Smooth muscle cell of the brain vasculature (primary cell): ENCODE measurements at places on chromosomes 16 and 17.
A peak's percentile ranks its signal among the peaks of the same experiment; 100 is the strongest.

GRCh38 chr16:85902366-85903155, 3.6 kb downstream of the IRF8 start:
- no peak for DNase-seq

- peak; percentile 79 for DNase-seq
Measured at GRCh38 chr17:63356337-63356757, 89.8 kb downstream of the CYB561 start.

DNA sequence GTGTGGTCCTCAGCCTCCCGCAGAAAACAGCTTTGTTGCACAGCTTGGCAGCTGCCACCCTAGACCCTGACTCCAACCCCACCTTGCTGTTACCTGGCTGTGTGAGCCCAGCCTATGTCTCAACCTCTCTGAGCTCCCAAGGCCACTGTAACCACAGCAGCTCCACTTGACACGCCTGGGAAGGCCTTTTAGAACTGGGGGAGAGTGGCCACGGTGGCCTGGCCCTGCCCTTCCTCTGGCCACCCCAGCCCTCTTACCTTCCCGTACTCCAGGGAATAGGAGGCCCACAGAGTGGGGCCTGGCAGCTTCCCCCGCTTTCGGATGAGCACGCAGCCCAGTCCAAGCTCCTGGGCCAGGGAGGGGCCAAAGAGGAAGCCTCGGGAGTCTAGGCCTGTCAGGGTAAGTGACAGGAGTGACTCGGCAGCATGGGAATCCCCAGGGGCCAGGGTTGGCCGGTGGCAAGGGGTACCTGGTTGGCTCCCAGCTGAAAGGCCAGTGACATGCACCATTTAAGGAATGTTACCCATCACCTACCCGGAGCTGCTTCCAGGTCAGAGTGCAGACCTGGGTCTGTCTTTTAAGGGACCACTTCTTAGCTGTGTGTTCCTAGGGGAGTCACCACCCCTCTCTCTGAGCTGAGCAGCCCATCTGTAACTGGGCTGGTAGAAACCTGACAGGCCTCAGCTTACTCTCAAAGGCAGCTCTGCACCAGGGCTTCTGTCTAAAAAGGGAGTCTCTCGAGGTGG, 1.4 kb downstream of the APRT start:
- DNase-seq = no peak

DNA sequence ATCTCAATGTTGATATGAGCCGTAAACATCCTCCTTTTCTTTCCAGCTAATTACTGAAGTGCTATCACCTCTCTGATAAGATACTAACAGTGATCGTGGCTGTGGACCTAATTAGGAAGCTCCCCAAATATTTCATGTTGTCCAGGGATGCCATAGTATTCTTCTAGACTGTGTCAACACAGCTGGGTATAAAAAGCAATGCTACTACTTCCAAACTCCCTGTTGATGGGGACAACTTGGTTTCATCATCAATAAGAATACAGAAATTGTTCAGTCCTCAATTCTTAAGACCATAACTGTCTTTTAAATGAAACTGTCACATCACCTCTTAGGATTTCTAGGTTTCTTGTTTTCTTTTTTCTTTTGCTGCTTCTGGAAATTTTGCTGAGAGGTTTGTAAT, 530.6 kb downstream of the TOX3 start:
- DNase-seq = no peak

- no peak for DNase-seq
Measured at GRCh38 chr17:55140809-55141208, 124.0 kb upstream of the HLF start.

GRCh38 chr16:58882292-58882691, 148.2 kb upstream of the GOT2 start:
- no peak for DNase-seq

GRCh38 chr16:27273670-27274423, 5.3 kb upstream of the NSMCE1 start:
- peak; percentile 80 for DNase-seq

DNA sequence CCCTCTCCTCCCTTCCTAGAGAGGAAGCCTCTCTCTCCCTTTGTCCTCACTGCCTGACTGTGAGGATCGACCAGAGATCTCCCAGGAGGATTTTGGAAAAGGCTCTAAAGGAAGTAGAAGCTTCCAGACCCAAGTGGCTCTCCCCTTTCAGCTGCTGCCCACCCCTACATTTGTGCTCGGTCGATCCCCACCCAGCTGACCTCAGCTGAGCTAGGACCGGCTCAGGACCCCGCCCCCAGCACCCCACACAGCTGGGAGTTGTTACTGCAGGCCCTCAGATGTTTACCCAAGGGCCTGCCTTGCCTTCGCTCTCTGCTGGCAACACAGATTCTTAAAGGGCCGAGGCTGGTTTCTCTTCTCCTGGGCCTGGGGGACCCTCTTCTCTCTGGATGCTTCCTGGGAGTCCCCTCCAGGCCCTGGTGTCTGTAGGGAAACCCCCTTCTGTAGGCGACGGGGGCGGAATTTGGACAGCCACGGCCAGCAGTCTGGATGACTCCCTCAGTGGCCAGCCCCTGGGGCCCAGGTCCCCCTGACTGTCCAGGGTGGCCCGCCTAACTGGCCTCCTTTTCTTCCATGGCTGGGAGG, 26.9 kb upstream of the TIMP2 start:
- no peak for DNase-seq

DNA sequence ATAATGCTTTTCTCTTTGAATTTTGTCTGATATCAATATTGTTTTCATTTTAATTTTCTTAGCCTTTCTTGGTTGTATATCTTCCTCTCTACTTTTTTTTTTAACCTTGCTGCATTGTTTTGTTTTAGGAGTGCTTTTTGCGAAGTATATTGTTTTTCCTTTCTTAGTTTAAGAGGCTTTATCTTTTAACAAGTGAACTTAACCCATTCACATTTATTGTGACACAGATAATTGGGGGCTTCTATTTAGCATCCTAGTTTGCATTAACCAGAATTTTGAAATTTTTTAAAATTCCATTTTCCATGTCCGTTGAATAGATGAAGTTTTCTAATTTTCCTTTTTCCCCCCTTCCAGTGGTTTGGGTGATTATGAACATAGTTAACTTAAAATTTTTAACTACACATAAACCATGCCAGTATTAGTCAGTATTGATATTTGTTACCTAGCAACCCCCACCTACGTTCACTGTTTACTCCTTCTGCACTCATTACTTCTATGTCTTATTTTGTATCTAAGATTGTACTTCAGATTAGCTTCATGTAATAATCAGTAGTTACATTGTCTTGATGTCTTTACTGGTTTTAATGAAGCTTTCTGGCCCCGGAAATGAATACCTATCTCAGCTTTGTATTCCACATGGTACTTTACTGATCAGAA, 44.4 kb downstream of the TNRC6A start:
- DNase-seq = no peak

- DNase-seq = no peak
Measured at GRCh38 chr17:82839617-82840292, at the start of gene ZNF750. Gene ZNF750 (minus strand): TSS chr17:82840022. CDS start chr17:82832454, 7,568 bp downstream.

GRCh38 chr16:88290850-88291830, 91.6 kb upstream of the ZNF469 start:
- no peak for DNase-seq

- DNase-seq = no peak
Measured at GRCh38 chr16:85203462-85203813, 91.2 kb upstream of the CIBAR2 start.

DNA sequence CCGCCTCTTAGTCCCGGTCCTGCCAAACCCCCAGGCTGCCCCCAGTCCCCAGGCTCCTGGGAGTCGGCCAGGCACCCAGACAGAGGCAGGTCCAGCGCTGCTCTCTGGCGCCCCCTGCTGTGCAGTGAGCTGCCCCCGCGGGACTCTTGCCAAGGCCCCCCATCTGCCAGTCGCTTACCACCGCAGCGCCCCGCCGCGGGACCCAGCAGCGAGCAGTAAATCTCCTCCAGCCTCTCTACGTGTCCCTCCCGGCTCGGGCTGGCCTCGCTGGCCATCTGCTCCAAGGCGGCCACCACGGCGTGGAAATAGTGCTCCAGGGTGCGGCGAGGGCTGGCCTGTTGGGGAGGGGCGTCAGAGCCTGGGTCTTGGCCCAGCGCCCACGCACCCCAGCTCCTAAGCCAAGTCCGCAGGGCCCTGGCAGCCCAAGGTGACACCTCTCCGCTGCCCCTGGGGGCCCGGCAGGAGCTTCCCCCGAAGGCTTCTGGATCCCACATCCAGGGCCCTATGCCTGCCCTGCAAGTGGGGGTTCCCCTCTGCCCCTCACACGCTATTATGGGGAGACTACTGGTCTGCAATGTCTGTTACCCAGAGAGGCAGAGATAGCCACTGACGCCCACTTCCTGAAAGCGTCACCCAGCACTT, 33.7 kb upstream of the MFSD6L start:
- no peak for DNase-seq

GRCh38 chr17:57261084-57261461, 4.8 kb downstream of the MSI2 start:
- no peak for DNase-seq

DNA sequence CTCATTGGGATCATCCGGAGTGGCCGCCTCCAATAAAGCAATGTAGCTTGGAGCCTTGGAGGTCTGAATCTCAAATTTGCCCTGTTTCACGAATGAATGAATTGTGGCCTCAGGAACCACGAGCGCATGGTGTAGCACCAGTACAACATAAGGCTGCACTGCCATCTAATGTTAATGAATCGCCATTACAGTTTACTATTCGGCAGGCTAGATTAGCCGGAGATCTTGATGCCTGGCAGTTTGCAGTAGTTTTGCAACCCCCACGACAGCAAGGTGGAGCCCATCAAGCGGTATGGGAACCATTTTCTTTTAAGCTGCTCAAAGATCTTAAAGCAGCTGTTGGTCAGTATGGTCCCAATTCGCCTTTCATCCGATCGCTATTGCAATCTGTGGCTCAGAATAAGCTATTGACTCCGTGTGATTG, 18.8 kb downstream of the ALOX15B start:
- DNase-seq = no peak

- DNase-seq = no peak
Measured at GRCh38 chr17:34571428-34572130, 7.8 kb upstream of the TMEM132E start.

- no peak for DNase-seq
Measured at GRCh38 chr16:75065521-75066149, 50.9 kb downstream of the LDHD start.

DNA sequence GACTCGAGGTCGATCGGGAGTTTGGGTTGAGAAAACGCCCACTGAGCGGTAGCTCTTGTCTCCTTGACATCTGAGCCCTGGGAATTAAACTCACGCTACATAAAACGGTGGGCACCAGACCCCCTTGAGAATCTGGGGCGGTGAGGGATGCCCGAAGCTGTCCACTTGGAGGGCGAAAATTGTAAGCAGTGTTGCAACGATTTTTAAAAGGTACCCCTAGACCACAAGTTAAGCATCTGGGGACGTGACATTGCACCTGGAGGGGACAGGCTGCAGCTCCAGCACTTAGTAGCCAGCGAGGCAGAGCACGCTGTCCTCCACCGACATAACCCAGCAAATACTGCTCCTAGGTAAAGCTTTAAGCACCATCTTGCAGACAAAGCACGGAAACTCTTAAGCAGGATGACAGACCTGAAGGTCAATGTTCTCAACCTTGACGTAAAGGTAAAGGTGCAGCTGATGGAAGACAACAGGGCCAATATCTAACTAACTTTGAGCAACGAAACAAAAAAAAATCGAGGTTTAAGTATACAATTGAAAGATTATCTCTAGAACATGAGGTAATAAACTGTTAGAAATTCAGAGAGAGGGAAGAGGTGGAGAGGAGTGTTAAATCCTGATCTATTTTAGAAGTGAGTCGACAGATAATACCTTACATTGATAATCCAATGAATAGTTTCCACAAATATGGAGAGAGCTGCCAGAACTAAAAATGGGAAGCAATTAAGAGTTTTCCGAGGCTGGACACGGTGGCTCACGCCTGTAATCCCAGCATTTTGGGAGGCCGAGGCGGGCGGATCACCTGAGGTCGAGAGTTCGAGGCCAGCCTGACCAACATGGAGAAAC, 921 bp upstream of the CDR2 start:
- no peak for DNase-seq

DNA sequence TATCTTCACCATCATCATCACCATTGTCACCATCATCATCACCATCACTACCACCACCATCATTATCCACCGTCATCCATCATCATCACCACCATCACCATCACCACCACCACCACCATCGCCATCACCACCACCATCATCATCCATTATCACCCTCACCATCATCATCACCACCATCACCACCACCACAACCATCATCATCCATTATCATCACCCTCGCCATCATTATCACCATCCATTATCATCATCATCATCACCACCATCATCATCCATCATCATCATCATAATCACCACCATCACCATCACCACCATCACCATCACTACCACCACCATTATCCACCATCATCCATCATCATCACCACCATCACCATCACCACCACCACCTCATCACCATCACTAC, 95.6 kb downstream of the C16orf95 start:
- DNase-seq = no peak
